T-cell (primary cell): ENCODE measurements at places on chromosomes 13 and 19.
A peak's percentile ranks its signal among the peaks of the same experiment; 100 is the strongest.

- DNase-seq, result peak; percentile 37
Observed at GRCh38 chr19:14089662-14090508, 666 bp downstream of the SAMD1 start.

DNA sequence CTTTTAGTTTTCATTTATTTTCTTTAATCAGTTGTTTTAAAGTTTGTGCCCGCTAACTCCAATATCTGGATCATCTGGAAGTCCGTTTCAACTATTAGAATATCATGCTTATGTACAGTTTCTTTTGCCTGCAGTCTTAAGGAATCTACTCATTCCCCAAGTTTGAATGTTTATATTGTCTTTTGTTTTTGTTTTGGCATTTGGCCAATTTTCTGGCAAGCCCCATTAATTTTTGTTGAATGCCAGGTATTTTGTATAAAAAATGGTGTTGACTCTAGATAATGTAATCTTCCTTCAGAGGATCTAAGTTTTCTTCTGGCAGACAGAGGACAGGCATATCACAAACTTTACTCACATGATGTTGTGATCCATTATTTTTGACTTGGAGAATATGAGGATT, 11.1 kb upstream of the ZNF235 start:
- DNase-seq, result no peak

GRCh38 chr19:51489113-51489512, 10.8 kb downstream of the CEACAM18 start:
- DNase-seq, result no peak

DNA sequence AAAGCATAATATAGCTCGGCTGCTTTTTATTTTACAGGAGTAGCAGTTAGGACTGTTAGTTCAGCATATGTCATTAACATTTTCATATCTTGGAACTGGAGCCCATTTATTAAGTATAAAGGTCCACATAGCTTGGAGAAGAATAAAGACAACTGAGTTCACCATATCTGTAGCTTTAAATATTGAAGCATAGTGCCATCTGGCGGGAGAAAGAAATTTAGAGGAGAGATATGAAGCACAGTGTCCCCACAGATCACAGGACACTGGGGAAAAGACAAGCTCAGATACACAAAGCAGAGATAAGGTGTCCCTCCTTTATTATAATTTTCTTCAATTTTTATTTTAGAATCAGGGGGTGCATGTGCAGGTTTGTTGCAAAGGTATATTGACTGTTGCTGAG, 104.7 kb upstream of the FREM2 start:
- no peak for DNase-seq

DNA sequence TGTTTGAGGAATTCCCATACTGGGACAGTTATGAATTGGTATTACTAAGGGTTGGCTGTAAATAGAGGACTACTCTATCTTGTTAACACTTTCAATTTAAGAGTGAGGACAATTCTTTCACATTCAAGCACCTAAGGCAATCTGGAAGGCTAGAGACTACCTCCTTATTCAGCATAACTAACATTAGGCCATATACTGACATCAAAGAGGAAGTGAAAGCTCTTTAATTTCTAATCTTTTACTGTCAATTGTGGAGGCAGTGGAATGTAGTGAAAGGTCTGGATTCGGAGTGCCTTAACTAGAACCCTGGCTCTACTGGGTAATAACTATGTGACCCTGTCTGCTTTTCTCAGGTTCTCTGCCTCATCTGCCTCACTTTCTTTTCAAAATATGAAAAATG, 134.0 kb downstream of the UFM1 start:
- DNase-seq, result no peak

DNA sequence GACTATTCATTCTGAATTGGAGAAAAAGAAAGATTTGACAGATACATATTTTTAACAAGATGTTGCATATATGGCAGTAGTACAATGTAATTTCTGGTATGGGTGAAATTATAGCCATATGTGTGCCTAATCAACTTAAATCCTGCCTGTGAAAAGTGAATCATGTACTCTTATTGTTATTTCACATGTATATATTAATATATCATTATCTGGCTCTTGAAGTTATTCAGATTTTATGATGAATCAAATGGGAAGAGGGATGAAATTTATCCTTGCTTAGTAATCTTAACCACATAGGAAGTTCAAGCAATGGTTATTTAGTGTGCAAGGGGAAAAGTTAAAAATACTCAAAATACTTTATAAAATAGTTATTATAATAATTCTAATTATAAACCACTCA, 80.5 kb downstream of the GPC6 start:
- no peak for DNase-seq

- DNase-seq, result no peak
Observed at GRCh38 chr13:111612886-111613285, 292.4 kb downstream of the TEX29 start.
